Activated T-helper 17 cell treated with anti-CD3 and anti-CD28 coated beads, Interleukin-2, amount 50 U/mL, for 72 hours (primary cell): ENCODE measurements at places on chromosomes 16 and 17. TPM values are rescaled to one million over a fixed set of nuclear protein-coding genes. Genes with fewer than 3 reads are reported as not detected.
A peak's percentile ranks its signal among the peaks of the same experiment; 100 is the strongest.

GRCh38 chr17:68605914-68606313, 4.7 kb upstream of the FAM20A start:
- ATAC-seq = no peak

Gene HES7
- total RNA-seq = 2.9 TPM

GRCh38 chr17:7312432-7313087, 2.6 kb downstream of the GPS2 start:
- no peak for ATAC-seq

DNA sequence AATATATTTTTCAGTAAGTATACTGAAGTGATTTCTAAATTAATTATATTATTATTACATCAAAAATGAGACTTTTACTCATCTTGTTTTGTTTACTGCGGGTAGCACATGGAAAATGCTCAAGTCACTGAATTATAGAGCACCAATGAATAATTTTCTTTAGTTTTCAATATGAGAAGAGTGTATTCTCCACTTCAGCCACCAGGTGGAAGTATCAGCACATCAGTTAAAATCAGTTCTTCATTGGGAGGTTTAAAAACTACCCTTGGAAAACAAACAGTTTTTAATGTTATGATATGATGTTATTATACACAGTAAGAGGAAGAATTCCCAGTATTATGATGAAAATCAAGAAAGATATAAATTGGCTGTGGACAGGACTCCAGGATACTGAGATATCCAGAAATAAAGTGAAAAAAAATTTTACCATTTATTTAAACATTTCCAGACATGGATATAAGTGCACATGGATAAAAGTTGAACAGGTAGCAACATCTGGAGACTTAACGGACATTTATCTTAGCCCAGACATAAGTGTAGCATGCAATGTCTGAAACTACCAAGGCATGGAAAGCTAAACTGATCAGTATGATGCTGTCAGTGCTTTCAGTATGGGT, 467.3 kb downstream of the KCNJ2 start:
- ATAC-seq = no peak

Gene KRTAP16-1
- total RNA-seq = 0.26 TPM

- ATAC-seq = no peak
Observed at GRCh38 chr17:79930062-79930876, 91.0 kb upstream of the CBX4 start.

DNA sequence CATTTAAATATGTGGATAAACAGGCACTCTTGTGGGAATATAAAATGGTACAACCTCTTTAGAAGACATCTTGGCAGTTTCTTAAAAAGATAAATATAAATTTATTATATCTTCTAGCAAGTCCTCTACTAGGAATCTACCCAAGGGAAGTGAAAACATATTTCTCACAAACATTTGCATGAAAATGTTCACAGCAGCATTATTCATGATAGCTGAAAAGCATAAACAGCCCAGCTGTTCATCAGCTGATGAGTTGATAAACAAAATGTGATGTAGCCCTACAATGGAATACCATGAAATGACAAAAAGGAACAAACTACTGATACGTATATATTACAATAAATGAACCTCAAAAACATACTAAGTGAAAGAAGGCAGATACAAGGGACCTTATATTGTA, 12.0 kb downstream of the DGKE start:
- ATAC-seq = no peak

- no peak for ATAC-seq
Observed at GRCh38 chr16:30927789-30928378, 4.5 kb downstream of the FBXL19 start.

Gene MYH8
- not detected for total RNA-seq

Gene MT3
- total RNA-seq = 73.8 TPM

DNA sequence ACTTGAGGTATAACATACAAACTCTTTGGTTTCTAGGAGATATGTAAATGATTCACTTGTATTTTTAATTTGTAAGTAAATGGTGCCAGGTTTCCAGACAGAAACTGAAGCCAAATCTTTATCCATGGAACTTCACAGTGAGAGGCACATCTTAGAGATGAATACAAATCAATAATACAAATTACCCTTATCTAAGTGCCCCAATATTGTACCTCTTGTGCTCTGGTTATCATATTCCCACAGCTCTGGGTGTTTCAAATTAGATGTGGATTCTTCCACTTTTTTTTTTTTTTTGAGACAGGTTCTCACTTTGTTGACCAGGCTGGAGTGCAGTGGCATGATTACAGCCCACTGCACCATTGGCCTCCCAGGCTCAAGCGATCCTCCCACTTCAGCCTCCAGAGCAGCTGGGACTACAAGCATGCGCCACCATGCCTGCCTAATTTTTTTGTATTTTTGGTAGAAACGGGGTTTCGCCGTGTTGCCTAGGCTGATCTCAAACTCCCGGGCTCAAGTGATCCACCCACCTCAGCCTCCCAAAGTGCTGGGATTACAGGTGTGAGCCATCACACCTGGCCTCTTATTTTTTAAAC, 38.0 kb upstream of the DHX40 start:
- ATAC-seq = no peak

DNA sequence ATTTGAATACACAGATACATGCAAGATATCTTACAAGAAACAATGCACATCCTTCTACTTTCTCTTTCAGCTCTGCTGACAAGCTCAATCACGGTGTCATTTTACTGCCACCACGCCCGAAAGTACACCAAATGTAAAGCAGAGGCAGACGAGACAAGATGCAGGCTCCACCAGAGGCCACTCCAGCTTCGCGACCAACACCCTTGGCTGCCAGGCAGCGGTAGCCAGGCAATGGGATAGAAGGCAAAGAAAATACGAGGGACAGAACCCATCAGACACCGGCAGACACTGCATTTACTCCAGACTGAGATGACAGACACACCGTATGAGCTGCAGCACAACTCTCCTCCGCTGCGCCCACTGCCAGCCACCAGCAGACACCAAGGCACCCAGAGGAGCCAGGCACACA, 41.0 kb downstream of the USP22 start:
- no peak for ATAC-seq

Gene SCRN2
- 21.2 TPM for total RNA-seq

Gene KRTAP4-1
- total RNA-seq = not detected

Gene HEATR9
- not detected for total RNA-seq

DNA sequence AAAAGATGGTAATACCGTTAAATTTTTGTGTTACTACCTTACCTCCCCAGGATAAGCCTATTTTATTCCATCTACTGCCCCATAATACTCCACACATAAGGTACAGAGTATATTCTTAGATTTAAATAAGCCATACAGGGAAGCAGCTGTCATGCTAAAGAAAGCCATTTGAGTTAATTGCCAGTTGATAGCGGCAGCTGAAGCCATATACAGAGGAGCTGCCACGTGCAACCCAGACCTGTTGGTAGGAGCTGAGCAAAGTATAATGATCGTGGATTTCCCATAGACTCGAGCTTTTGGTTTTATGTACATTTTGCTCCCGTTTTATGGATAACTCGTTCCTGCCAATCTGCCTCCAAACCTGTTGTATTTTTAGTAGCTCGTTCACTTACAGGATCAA, 12.0 kb downstream of the CPSF4L start:
- no peak for ATAC-seq

GRCh38 chr16:76577003-76577402, 299.8 kb downstream of the CNTNAP4 start:
- ATAC-seq = no peak

DNA sequence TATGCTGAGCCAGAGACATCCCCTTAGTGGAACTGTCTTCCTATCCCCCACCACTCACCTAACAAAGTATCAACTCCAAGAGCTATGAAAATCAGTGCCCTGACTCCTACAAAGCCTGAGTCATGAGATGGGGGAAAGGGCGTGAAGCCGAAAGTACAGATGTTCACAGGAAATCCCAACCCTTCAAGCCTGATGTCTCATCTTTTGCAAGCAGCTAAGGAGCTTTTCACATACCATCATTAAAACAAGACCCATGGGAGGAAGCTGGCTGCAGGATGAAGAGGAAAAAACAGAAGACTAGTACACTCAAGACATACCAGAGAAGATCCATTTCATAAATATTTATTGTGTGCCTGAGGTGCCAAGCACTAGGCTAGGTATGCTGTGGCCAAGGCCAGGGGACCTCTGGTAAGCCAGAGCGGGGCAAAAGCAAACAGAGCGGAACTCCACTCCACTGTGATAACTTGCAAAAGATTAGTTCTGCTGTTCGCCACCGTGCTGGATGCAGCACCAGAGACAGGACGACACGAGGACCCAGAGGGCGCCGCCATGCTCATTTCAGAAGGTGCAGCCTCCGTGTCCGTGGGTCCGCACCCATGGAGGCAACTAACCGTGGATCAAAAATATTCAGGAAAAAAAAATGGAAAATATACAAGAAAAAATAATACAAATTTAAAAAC, 4.5 kb upstream of the MNT start:
- ATAC-seq = no peak

Gene KRT40
- not detected for total RNA-seq

DNA sequence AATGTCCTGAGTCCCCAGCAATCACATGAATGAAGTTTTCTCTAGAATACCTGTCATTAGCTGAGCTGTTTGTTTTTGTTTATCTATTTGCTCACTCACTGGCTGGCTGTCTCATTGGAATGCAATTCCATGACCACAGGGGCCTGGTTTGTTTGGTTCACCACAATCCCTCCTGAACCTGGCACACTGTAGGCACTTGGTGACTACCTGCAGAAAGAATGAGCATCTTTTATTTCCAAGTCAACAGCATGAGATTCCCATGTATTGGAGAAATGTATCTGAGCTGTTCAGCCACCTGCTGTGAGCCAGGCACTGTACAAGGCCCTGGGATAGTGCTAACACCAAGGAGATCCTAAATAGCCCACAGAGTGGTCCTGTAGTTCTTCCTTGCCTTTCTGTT, 345.1 kb downstream of the XYLT1 start:
- no peak for ATAC-seq

DNA sequence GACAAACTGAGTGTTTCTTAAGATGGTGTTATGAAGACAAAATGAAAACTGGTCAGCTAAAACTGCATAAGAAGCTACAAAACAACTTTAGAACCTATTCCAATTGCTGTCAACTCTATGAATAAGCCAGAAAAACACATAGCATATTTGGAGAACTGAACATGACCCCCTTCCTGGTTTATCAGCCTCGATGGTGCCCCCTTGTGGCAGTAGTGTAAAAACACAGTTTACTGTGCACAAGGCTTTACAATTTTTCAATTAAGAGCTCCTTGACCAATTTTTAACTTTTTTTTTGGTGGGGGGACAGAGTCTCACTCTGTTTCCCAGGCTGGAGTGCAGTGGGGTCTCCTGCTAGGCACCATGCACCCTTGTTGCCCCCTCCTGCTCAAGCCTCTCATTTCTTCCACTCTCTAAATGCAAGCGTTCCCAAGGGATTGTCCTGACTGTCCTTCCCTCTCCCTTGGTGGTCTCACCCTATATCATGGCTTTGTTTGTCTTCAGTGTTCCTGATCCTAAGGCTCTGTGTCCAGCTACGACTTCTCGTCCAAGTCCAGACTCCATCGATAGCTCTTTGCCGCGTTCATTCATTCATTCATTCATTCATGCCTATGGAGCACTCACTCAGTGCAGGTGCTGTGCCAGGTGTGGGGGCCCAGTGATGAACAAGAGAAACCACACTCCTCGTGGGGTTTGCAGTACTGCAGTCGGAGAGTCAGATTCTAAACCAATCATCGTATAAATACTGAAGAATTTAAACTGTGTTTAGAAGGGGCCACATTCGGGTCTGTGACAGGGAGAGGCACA, 7.5 kb downstream of the EIF1 start:
- peak; percentile 53 for ATAC-seq

DNA sequence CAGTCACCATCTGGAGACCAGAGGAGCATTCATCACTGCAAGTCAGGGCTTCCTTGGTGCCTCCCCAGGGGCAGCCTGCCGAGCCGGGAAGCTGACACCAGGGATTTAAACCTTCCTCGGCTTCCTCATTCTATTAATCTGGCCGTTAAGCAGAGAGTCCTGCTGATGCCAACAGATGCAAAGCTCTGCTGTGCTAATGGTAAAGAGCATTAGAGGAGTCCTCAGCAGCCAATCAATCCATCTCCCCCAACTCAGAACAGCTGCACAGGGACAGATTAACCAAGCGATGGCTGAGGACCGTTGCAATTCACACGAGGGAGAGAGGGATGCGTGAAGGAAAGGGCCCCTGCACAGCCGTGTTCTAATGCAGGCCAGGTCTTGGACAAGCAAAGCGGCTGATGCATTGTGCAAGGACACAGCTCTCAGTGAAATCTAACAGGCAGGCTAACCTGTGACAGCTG, 116.6 kb downstream of the XYLT1 start:
- no peak for ATAC-seq

GRCh38 chr16:16989368-16989767, 481.4 kb downstream of the XYLT1 start:
- no peak for ATAC-seq

Gene MMP15
- total RNA-seq = 0.19 TPM

Gene KRTAP1-5
- not detected for total RNA-seq

DNA sequence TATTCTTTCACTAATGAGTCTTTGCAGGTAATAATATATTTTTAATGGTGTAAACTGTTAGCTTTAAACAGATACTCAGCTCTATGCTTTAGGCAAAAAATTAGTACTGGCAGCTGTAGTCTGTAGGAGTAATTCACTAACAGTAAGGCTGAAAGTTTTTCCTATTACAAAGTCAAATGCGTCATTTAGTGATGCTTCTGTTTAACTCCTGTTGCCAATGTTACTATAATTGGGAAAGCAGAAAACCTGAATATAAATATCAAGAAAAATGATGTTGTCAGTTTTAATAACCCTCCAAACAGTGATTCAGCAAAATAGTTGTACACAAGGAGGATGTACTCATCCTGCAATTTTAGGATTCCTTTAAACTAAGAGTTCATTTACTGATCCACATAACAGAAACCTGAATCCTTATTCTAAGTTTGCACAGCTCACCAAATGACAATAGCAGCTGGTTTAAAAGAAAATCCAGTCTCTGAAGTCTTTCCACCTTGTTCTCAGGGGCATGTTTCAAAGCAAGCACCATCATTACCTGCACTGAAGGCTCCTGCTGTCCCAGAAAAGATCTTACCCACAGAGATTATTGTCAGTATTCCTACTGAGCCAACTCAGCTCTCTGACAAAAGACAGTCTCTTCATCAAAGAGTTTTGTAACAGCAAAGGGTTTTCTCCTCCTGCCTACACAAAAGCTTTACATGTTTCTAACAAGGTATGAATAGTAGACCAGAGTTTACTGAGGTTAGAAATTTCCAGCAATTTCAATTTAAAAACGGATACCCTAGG, 4.2 kb downstream of the CDR2 start:
- no peak for ATAC-seq

DNA sequence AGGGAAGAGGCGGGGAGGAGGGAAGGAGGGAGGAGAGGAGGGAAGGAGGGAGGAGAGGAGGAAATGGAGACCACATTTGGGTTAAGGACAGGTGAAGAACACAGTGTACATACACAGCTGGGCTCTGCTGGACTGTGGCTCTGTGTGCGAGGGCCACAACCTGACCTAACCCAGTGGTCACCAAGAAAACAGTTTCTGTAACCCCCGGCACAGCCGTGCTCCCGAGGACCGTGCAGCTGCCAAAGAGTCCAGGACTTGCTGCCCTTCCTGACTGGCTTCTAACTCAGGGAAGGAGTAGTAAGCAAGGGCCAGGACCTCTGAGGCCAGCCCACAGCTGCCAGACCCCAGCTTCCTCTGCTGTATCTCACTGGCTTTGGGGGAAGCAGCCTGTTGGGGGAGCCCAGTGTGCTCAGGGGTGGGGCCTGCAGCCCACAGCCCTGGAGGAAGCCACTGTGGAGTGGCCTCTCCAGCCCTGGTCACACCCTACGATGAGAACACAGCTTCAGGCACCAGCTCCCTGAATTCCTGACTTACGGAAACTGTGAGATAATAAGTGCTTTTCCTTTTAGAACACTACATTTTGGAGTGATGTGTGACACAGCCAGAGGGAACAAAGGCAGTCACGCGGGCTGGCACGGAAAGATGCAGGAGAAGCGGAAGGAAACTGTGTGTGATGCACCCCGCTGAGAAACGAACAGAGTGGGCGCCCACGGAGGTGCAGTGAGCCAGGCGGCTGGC, 32.3 kb downstream of the SLC7A5 start:
- ATAC-seq = no peak

Gene CCL3
- total RNA-seq = 108 TPM
